ENCODE measurements at places on chromosomes 2 and 18. TPM values are rescaled to one million over a fixed set of nuclear protein-coding genes. Genes with fewer than 3 reads are reported as not detected.

NCKAP1 gene
- total RNA-seq: 140 TPM

MC4R gene
- 0.19 TPM for total RNA-seq

SH3BP4 gene
- total RNA-seq: 52.9 TPM

LRRTM1 gene
- 0.09 TPM for total RNA-seq

MDH1B gene
- total RNA-seq: 8.1 TPM

TEX44 gene
- total RNA-seq: not detected

GALR1 gene
- 0.06 TPM for total RNA-seq

TPO gene
- total RNA-seq: not detected

ADGRF3 gene
- total RNA-seq: 0.94 TPM

GAL3ST2 gene
- 0.19 TPM for total RNA-seq

SP140 gene
- 7.3 TPM for total RNA-seq

DES gene
- 74.2 TPM for total RNA-seq

LIPG gene
- total RNA-seq: 50.9 TPM

All from kidney (tissue), 22 donors.